Pulmonary artery endothelial cell (primary cell): ENCODE measurements at places on chromosomes 2 and 18. TPM values are rescaled to one million over a fixed set of nuclear protein-coding genes. Genes with fewer than 3 reads are reported as not detected.

Gene DOK6
- total RNA-seq, result under 0.01 TPM in 1 of 2 replicates, not detected in the other

Gene CERS6
- 8.0 and 12.0 TPM in 2 replicates for total RNA-seq

Gene PNKD
- 18.0 and 20.1 TPM in 2 replicates for total RNA-seq

DNA sequence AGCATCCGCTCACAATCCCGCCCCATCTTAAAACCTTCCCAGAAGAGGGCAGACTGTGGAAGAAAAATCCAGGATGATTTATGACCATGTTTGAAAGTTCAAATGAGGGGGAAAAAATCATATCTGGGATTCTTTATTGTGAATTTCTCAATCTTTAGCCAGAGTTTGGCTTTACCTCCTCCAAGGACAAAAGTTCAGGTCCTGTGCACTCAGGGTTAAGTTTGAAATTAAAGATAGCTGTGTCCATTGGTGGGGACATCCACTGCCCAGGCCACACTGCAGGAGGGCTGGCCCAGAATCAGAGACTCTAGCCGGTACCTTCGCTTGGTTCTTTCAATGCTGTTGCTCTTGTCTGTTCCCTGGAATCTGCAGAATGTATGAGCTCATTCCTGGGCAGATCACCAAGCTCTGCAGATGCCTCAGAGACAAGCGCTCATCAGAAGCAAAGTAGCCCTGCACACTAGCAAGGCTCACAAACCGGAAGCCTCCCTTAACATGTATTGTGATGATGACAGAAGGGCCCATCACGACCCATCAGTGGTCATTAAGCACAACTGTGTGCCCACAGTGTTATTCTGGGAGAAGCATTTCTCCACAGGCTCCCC, 375.3 kb upstream of the KLHL29 start:
- DNase-seq, result no peak

- peak; percentile 79 for DNase-seq
Observed at GRCh38 chr2:20596973-20597859, 53.7 kb downstream of the HS1BP3 start.

DNA sequence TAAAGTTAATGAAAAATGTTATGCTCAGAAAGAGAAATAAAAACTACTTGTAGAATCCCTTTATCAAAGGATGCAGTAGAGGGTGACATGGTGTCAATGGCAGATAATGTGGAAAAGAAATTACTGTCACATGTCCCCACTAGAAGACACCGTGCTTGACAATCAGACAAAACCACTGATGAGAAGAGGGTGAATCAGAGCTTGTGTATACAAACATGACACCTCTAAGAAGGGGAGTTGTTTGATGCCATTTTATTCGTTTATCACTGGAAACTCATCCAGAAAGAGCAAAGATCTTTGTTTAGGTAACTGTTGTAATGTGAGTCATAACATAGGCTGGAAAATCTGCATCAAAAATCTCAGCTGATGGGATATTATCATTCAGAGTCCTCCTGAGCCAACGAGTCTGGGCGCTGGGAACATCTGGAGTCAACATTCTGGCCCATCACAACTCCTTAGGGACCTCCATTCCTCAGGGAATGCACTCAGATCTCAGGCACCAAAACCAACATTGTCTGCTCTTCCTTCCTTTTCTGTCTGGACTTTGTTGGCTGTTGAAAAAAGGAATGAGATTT, 49.5 kb upstream of the RAB12 start:
- DNase-seq, result no peak

GRCh38 chr18:74023220-74023619, 124.4 kb downstream of the FBXO15 start:
- no peak for DNase-seq

DNA sequence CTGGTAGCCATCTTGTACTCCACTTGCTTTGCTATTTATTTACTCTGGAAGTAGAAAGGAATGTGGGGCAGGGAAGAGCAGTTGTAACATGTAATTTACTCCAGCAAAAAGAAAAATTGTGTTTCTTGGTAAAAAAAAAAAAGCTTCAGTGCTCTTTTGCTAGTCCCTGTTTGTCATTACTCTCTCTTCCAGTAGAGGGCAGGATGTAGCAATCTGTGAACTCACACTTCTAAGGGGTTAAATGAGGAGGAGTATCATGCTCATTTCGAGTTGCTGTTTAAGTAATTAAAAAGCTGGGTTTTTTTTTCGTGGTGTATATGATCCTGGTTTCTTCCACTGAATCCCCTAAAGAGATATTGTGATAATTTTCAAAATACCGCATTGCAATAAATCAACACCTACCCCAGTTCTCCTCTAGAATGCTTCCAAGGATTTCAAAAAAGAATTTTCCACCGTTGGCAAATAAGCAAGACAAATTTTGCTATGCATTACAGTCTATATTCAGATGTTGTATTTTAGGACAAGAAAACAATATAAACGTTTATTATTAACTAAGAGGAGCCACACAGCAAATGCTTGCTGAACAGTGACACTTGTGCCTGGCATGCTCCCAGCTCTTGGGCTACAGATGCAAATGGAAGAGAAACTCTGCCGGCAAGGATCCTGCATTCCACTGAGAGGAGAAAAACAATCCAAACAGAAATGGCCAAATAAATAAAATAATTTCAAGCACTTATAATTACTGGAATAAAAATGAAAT, 261.6 kb downstream of the ASXL3 start:
- DNase-seq, result no peak
